Activated CD8-positive, alpha-beta memory T cell treated with anti-CD3 and anti-CD28 coated beads, Interleukin-2, amount 50 U/mL, for 48 hours (primary cell): ENCODE measurements at places on chromosomes 5 and 9.

GRCh38 chr5:83364312-83365299, 106.9 kb upstream of the VCAN start:
- no peak for DNase-seq

DNA sequence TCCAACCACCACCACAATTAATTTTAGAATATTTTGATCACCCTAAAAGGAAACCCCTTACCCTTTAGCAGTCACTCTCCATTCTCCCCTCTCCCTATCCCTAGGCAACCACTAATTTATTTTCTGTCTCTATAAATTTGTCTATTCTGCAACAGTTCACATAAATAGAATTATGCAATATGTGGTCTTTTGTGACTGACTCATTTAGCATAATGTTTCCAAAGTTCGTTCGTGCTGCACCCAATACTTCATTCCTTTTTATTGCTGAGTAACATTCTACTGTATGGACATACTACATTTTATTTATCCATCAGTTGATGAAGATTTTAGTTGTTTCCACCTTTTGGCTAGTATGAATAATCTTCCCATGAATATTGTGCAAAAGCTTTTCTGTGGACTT, 18.2 kb upstream of the CDC20B start:
- DNase-seq = no peak

- no peak for DNase-seq
Observed at GRCh38 chr9:132054024-132054423, 25.6 kb downstream of the MED27 start.

DNA sequence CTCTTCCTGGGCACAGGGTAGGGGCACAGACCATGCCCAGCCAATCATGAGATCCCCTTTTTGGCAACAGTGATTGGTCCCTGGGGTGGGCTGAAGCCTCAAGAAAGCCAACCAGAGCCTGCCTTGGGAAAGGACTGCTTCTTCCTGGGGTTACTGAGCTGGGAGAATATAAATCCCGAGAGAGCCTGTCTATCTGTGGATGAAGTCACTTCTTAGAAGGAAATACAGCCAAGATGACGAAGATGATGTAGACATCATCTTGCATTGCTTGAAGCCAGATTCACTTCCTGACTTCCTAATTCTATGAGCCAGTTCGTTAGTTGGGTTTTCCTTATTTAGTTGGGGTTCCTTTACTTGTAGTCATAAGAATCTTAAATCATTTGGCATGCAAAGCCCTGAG, 50.1 kb upstream of the PWWP2A start:
- DNase-seq = no peak

DNA sequence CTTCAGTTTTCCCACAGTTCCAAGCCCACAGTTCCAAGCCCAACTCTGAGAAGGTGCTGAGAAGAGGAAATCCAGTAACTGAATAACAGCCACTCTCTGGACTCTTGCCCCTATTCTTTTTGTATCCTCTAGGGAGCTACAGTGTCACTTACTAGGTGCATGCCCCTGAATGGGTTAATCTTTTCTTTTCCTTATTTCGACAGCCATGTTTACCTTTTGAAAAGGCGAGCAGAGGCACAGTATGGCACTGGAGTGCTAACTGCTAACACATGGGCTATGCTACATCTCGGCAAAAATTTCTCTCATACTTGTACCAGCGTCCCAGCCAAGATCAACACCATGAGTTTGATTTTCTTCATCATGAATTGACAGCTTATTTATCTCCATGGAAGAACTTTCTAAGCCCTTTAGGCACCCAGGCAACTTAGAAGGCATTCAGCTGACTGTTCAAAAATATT, 222.6 kb downstream of the EBF1 start:
- DNase-seq = no peak

- no peak for DNase-seq
Observed at GRCh38 chr5:78830528-78831046, 154.5 kb downstream of the ARSB start.

DNA sequence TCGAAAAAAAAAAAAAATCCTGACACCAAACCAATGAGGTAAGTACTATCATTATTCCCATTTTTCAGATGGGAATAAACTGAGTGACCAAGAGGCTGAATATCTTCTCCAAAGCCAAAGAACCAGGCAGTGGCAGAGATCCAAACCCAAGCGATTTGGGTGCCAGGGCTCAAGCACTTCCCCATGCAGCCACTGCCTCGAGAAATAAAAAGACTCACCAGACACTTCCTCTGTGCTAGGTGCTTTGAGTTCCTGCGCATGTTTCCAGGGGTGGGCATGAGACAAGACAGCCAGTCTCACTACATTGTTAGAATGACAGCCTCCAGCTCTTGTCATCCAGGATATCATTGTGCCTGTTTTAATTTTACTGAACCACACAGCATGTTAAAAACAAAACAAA, 2.3 kb upstream of the RPL26L1 start:
- no peak for DNase-seq

DNA sequence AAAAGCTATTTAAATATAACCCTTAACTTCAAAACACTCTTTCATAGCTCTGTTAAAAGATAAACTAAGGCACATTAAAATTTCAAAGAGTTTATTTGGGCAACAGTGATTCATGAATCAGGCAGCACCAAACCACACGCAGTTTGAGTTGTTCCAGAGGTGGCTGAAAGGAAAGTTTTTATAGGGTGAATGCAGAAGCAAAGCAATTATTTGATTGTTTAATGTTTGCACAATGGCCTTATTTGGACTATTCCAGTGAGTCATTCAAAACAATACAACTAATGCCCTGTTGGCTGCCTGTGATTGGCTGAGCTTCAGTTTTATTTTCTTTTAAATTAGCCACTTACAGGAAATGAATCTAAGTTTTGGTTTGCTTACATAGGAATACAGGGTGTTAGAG, 125.3 kb downstream of the CEP120 start:
- DNase-seq = no peak

- no peak for DNase-seq
Observed at GRCh38 chr9:90394871-90395270, 247.8 kb downstream of the DIRAS2 start.

GRCh38 chr9:78103971-78104433, 72.4 kb upstream of the GNAQ start:
- no peak for DNase-seq

DNA sequence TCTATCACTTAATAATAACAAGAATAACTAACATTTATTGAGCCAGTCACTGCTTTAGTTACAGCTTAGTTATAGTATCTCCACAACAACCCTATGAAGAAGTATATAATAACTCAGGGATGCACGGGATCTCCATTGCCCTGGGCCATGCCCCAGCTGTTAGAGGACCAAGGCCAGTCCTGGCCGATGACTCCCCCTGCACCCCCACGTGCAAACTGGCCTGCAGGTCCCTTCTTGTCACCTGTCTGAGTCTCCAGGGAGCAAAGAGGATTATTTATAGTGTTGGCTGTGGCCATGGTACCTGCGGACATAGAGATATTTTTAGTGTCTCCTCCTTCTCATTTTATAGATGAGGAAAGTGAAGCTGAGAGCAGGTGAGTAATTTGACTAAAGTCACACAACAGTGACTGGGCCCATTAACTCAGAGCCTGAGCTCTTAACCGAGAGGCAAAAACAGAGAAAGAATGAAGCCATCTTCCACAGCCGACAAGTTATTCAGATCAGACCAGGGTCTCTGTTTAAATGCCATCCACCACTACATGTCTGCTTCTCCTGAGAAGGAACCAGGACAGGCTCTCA, 94.4 kb downstream of the TMEM215 start:
- no peak for DNase-seq

GRCh38 chr9:101162231-101162630, 133.7 kb downstream of the PLPPR1 start:
- DNase-seq = no peak

DNA sequence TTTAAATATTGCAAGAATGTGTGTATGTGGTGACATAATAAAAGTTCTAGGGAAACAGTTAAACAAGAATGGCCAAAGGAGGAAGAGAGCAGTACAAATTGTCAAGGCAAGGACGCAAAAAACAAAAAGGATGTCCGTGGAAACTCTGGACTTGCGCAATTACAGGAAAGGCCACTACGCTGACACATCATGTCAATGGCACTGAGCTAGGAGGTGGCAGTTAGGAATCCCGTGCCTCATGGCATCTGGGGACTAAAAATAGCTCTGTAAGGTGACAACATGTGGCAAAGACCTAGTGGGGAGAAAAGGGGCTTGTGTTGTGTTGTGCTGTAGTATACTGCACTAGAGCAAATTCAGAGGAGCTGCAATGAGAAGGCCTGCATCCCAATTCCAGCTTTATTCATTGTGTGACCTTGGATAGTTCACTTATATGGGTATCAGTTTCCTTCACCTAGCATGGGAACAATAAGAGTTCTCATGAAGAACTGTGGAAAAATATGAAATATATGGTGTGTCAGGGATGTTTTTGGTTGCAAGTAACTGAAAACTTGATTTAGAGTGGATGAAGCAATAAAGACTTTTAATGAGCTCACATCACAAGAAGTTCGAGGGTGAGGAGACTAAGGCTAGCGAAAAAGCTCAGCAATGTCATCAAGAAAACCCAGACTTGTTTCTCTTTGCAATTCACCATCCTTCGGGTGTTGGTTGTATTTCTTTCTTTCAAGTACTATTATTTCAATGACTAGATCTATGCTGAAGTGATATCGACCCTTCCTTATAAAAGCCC, 124.1 kb upstream of the STC2 start:
- DNase-seq = no peak

DNA sequence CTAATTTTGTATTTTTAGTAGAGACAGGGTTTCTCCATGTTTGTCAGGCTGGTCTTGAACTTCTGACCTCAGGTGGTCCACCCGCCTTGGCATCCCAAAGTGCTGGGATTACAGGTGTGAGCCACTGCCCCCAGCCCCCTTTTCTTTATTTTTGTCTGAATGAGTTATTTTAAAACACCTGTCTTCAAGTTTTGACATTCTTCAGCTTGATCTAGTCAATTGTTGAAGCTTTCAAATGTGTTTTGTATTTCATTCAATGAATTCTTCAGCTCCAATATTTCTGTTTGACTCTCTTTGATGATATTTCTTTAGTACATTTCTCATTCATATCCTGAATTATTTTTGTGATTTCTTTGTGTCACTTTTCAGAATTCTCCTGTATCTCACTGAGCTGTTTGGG, 486.2 kb downstream of the DMAC1 start:
- no peak for DNase-seq

DNA sequence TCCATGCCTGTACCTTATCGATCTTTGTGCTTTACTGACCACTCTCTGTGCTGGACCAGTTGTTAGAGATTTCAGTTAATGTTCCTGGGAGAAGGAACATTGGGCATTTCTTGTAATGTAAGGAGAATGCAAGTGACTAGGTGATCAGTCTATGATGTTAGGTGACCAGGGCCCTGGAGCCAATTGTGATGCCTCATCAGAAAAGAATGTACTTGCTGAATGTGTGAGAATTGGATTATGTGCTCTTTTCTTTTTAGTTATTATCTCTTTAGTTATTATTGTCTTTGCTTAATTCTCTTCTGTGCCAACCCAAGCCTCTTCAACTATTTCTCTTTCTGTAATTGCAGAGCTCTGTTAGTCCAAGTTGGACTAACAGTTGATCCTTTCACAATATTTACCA, 92.9 kb downstream of the LRRC70 start:
- no peak for DNase-seq

DNA sequence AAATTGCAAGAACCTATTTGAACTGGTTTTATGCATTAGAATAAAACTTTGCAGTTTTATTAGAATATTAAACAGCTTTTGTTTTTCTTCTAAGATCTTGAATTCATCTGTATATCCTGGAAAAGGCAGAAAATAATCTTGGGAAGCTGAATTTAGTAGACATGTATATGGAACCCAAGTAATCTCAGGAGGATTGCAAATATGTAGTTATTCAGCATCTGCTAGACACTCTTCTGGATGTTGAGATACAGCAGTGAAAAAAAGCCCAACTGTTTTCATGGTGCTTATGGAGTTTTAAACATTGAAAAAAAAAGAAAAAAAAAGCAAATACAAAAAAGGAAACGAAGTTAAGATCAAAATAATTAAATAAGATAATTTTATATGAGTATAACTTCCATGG, 922.2 kb upstream of the SEMA6A start:
- DNase-seq = no peak

DNA sequence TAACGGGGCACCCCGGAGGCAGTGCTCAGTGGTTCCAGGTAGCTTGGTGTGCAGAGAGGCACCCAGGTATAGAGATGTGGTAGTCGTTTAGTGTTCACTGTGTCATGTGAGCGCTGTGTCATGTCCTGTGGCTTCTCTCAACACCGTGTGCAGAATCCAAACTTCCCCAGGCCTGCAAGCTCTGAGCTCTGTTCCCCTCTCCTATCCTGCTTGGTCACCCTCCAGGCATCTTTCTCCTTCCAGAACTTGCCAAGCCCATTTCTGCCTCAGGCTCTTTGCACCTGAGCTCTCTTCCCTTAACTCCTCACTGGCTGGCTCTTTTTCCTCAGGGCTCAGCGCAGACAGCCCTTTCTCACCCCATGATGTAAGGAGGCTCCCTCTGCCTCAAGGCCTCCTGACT, 64.8 kb downstream of the CARTPT start:
- no peak for DNase-seq

DNA sequence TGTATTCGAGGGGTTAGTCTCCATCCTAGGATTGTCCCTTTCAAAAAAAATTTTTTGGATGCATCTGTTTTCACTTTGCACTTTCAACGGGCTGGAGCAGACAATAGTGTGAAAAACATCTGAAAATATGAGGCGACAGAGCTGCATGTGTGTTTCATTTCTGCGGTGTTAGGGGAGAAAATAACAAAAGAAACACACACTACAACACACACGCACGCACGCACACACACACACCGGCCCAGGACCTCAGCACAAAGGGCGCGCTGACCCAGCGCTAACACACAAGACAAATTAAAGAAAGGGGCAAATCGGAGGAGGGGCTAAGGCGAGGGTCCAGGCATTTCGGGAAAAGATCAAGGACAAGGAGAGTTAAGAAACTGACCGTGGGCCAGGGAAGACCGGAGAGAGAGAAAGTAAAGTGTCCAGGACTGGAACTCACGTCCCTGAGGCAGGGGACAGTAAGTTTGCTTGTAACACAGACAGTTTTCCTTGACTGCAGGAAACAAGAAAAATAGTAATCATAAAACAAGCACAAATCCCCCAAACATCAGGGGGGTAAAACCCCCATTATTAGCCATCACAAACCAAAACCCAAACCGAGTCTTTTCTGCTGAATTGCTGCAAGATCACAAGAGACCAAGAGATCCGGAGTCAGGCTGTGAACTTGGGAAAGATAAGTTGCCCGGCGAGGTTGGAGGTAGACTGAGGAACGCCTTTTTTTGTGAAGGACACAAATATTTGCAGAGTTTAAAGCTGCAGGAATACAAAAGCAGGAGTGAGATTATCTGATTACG, 302.1 kb downstream of the PARP8 start:
- DNase-seq = no peak

- no peak for DNase-seq
Observed at GRCh38 chr5:105501315-105501714, 1938.7 kb upstream of the NUDT12 start.
